ENCODE measurements at places on chromosomes 11 and 22.

GRCh38 chr11:105577641-105578040, 32.2 kb upstream of the GRIA4 start:
- DNase-seq, result no peak

DNA sequence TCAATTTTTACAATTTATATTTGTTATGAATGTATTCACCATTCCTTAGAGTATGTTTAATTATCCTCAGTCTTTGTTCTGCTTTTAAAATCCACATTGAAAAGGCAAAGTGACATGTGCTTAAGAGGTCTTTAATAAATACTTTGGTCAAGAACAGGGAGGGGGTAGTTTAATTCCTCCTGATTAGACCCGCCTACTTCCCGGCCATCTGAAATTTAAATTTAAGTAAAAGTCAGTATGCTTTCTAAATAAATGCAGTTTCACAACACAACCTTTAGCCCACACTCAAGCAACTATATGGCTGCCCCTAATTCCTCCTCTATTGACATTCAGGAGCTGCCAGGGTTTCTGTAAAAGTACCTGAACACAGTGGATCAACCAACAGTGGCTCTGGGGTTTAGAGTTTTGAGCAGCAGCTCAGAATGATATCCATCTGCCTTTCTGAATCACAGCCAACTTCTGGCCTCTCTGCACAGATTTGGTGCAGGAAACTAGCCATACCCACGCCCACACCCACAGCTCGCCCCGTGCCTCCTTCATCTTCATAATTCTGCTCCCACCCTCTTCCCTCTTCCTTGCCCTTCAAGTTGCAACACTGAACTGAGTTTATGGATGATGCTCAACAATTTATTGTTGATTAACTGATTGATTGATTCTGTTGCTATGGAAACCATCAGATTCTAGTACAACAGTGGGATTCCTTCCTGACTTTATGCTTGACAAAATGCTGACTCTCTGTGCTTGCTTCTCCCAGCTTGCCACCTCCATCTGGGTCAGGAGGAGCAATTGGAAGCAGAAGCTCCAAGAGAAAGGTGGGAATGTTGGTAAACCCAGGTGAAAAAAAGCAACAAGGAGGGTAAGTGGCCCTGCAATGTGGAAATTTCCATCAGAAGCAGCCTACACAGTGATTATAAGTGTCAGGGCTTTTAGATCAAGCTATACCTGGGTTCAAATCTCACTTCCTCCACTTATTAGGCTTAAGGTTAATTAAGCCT, 70.8 kb downstream of the PANX1 start:
- no peak for DNase-seq

DNA sequence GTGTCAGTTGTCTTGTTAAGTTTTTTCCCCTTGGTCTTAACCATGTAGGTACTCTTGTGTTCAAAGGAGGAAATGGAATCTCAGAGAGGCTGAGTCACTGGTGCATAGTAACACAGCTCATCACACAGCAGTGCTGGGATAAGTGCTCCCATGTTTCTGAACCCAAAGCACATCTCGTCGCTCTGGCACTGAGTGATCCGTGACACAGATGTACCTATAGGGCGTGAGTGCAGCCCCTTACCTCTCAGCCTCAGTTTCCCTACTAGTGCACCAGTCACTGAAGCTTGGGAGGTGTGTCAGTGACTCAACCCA, 234.0 kb downstream of the ST3GAL4 start:
- no peak for DNase-seq

GRCh38 chr11:120386318-120386717, 50.1 kb downstream of the ARHGEF12 start:
- DNase-seq, result no peak

GRCh38 chr11:12769834-12770345, 95.7 kb downstream of the TEAD1 start:
- DNase-seq, result no peak
